ENCODE measurements at places on chromosomes 13 and 19.

DNA sequence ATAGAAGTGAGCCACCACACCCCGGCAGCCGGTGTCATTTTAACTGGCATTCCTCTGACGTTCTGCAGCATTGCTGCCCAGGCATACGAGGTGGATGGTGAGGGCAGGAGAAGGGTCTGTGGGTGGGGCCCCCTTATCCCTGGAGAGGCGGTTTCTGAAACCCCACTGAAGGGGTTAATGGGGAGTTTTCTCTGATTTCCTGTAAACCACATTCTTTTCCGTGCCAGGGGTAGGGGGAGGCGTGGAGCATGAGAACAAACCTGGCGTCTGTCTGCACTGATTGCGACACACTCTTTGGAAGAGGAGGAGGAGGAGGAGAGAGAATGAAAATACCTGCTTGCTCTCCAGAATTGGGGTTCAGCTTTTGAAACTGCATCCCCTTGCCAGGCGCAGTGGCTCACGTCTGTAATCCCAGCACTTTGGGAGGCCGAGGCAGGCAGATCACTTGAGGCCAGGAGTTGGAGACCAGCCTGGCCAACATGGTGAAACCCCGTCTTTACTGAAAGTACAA is 2.7 kb upstream of the C3 start:
- peak; percentile 93 for DNase-seq

DNA sequence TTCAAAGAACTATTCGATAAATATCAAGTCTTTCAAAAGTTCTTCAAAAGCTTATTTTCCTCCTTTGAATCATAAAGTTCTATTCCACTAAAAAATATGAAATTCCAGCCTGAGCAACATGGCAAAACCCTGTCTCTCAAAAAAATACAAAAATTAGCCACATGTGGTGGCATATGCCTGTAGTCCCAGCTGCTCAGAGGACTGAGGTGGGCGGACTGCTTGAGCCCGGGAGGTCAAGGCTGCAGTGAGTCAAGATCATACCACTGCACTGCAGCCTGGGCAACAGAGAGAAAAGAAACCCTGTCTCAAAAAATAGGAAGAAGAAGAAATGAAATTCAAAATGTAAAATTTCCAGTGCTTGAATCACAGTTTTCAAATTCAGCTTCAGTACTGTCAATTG is 24.6 kb downstream of the CAB39L start:
- DNase-seq: peak; percentile 13

DNA sequence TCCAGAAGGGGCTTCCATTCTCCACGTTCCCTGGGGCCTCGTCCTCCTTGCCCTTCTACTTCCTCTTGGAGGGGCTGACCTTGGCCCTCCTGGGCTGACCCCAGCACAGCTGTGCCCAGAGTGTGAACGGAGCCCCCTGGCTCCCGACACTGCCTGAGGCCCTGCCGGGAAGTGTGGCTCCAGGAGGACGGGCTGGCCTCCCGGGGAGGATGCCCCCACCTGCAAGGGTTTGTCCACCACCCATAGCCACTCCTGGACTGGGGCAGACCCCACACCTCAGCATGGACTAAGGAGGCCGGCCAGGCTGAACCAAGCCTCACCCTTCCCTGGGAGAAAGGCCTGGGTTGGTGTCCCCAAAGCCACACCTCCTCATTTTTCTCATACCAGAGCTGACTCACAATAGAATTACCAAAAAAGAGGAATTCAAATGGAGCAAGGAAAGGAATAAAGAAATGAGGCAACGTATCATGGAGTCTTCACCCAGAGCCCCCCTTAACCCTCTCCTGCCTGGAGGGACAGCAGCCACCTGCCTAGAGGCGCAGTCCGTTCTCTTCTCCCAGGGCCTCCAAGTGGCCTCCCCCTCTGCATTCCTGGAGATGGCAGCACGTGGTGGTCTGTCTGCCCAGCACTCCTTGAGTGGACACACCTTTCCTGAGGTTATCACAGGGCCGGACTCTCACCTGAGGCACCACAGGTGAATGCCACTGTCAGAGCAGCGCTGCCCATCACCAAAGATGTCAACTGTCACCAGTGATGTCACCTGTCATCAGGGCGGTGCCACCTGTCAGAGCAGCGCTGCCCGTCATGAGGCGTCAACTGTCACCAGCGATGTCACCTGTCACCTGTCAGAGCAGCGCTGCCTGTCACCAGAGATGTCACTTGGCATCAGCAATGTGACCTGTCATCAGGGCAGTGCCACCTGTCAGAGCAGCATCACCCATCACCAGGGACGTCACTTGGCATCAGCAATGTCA is 3.1 kb upstream of the C13orf46 start:
- no peak for DNase-seq

- DNase-seq: no peak
Observed at GRCh38 chr19:39171479-39172465, 25.0 kb upstream of the NCCRP1 start.

DNA sequence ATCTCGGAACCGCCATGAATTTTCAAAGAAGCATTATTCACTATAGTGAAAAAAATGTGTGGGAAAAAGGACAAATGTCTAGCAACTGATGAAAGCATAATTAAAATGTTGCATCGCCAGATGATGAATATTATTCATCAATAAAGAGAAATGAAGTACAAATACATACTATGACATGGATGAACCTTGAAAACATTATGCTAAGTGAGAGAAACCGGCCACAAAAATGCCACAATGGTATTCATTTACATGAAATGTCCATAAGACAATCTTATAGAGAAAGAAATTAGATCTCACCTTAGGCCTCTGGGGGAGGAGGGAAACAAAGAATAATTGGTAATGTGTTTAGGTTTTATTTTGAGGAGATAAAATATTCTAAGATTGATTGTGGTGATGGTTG is 645.0 kb downstream of the EFNB2 start:
- no peak for DNase-seq

DNA sequence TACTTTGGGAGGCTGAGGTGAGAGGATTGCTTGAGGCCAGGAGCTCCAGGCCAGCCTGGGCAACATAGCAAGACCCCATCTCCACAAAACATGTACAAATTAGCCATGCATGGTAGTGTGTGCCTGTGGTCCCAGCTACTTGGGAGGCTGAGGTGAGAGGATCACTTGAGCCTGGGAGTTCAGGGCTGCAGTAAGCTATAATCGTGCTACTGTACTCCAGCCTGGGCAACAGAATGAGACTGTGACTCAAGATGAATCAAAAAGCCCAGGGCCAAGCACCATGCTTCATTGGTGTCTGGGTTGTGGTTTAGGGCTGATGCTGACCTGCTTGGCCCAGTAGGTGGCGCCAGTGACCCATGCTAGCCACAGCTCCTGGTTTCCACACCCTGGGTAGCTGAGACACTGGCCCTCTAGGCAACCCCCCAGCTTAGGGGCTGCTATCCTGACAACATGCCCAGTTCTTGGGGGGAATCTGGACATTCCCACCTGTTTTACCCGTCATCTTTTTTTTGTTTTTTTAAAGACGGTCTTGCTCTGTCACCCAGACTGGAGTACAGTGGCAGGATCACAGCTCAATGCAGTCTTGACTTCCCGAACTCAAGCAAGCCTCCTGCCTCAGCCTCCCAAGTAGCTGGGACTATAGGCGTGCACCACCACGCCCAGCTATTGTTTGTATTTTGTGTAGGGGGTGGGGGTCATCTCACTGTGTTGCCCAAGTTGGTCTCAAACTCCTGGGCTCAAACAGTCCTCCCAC is 5.5 kb downstream of the CCDC124 start:
- peak; percentile 46 for DNase-seq

DNA sequence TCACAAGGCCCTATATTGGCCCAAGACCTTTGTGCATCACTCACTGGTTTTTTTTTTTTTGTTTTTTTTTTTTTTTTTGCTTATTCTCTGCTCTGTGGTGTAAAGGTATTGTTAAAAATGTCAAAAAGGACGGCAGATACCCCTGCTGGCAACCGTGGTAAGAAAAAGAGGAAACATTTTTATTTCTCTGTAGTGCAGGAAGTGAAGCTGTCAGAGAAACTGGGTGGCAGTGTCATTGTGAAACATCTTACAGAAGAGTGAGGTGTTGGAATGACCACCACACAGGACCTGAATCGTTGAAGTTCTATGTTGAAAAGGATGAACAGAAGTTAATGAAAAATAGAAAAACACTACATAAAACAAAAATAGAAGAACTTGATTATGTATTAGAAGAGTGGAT is 346.4 kb downstream of the FGF9 start:
- DNase-seq: no peak

DNA sequence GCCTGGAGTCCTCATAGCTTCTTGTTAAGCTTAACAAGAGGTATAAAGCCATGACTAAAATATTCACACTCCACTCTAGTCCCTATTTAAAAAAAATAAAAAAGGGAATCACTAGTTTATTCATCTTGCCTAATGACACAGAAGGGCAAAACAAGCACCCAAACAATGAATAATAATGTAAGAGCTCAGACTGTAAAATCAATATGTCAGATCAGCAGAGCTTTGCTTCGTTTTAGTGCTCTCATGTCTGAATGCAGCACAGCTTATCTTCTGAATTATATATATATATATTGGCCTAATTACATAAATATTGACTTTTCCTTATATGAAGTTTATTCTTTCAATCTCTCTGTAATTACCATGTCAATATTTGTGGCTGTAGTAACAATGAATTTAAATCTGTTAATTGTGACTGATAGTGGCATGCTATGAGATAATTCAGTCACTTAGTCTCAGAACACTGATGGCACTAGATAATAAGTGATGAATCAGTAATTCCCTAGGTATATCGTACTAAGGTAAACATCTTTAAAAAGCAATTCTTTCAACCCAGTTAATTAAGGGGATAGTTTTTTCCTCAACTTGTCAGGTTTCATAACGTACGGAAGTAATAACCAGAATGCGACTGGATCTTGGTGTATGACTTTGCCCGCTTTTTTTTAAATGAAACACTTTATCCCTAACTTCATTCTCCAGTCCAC is 361.9 kb upstream of the GPC6 start:
- no peak for DNase-seq

DNA sequence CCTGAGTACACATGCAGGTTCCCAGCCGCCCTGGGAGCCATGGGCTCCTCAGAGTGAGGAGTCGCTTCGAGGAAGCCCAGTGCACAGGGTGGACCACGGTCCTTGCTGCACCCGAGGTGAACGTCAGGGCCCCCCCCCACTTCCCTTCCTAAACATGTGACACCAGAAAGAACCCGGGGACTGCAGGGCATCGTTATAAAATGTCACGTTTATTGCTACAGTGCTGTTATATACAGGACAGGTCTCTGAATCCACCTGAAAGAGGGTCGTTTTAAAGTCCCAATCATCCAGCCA is 3.8 kb upstream of the UQCR11 start:
- no peak for DNase-seq

DNA sequence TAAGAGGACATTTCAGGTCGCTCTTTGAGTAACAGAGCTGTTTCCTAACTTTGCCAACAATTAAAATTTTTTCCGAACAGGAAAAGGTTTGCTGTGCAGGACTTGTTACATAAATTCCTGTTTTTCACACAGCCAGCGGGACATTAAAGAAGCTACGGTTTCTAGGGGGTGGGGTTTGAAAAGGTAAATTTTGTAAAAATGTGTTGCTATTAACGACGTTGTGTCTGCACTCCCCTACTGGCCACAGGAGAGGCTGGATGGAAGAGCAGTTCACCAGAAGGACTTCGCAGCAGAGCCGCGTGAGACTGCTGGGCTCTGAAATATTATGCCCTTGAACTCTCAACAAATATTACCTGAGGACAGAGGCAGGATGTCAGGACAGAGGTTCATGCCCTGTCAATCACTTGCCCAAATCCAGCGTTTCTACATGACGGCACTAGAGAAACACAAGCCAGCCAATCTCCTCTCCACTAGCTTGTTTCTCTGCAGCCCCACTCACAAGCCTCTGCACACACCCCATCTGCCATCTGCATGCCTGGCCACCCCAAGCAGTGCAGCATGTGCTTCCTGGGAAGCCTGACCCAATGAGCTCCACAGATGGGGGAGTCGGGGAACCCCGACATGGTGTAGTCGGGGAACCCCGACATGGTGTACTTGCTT is 102.0 kb downstream of the FOXO1 start:
- peak; percentile 96 for DNase-seq

DNA sequence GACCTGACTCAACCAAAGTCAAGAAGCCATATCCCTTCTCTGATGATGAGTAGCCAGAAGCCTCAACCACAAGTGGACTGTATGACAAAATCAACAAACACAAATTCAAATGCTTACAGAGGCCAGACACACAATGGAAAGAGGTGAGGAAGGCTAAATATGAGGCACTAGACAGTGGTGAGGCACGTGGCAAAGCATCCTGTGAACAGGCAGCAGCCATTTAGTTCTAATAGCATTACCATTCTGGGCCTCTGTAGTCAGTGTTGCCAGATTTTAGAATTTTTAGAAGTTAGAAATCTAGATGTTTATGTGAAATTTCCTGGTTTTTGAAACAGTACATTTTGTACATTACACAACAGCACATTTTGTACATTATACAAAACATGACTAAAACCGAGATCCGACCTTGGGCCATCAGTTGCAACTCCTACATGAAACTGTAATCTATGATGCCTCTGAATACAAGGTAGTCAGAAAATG is 403.3 kb downstream of the COG6 start:
- DNase-seq: no peak

Measured in HepG2 (cell line).